ENCODE measurements at places on chromosomes 3 and 15. TPM values are rescaled to one million over a fixed set of nuclear protein-coding genes. Genes with fewer than 3 reads are reported as not detected.

FANCD2OS gene
- total RNA-seq: not detected

SNX33 gene
- 8.1 TPM for total RNA-seq

CASR gene
- total RNA-seq: not detected

C3orf20 gene
- total RNA-seq: not detected

IGDCC3 gene
- not detected for total RNA-seq

HYKK gene
- 6.8 TPM for total RNA-seq

REC114 gene
- total RNA-seq: not detected

ATP10A gene
- not detected for total RNA-seq
